ENCODE measurements at places on chromosomes 12 and 14.

DNA sequence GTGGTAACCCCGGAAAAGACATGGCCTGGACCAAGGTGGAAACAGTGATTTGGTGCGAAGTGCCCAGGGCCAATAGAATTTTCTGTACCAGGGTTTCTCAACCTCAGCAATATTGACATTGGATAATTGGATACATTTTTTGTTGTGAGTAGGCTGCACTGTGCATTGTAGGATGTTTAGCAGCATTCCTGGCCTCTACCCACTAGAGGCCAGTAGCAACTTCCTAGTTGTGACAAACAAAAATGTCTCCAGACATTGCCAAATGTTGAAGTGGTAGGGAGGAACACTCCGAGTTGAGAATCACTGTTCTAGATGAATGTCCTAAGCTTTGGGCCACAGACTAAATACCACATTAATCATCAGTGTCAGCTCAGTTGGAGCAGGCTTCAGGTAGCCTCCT is 6.2 kb upstream of the CGRRF1 start:
- DNase-seq, result no peak

- DNase-seq, result no peak
Measured at GRCh38 chr14:51865953-51866747, 5.7 kb downstream of the GNG2 start.

- no peak for DNase-seq
Measured at GRCh38 chr14:66293533-66294105, 192.6 kb upstream of the CCDC196 start.

DNA sequence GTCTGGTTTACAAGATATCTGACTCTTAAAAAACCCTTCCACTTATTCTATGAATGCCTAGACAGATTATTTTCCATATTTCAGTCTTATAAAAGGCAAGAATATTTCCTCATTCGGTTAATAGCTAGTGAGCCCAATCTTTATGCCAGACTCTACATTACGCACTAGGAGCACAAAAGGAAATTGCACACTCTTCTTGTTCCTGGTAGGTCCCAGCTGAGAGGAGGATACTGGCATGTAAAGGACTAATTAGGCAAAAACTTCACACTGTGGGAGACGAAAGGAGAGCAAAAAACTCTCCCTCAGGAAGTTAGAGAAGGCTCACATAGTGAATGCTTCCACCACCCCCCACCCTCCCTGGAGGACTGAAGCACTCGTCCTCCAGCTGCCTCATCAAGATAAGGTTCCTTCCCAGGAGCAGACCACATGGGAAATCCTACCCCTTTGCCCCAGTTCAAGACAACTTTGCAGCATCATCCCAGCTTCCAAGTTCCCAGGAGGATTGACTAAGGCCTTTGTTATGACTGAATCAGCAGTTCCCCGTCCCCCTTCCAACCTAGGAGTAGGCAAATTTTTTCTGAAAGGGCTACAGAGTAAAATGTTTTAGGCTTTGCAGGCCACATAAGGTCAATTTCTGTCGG is 14.5 kb downstream of the CAPZA3 start:
- no peak for DNase-seq

GRCh38 chr12:104624529-104624928 is 167.8 kb downstream of the CHST11 start:
- no peak for DNase-seq

- DNase-seq, result no peak
Measured at GRCh38 chr12:2058837-2059236, 6.0 kb downstream of the CACNA1C start.

- DNase-seq, result no peak
Measured at GRCh38 chr14:30874999-30875787, 834 bp downstream of the COCH start.

DNA sequence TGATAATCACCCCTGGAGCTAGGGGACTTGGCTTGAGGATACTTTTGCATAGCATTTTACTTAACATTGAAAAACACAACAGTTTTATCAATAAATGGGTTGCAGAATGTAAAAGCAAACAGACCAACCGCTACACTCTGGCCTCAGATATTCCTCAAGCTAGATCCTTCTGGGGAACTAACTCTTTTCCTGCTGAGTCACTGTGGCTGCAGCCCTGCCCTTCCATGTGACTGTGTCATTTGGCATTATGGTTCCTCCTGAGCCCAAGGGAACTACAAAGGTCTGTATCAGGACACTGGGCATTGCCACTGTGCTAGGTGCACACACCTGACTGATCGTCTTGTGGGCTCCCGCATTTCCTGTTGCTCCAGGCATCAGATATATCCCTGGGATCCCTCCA is 56.6 kb downstream of the TTC9 start:
- no peak for DNase-seq

GRCh38 chr12:19165451-19165850 is 35.9 kb downstream of the PLEKHA5 start:
- DNase-seq, result no peak

DNA sequence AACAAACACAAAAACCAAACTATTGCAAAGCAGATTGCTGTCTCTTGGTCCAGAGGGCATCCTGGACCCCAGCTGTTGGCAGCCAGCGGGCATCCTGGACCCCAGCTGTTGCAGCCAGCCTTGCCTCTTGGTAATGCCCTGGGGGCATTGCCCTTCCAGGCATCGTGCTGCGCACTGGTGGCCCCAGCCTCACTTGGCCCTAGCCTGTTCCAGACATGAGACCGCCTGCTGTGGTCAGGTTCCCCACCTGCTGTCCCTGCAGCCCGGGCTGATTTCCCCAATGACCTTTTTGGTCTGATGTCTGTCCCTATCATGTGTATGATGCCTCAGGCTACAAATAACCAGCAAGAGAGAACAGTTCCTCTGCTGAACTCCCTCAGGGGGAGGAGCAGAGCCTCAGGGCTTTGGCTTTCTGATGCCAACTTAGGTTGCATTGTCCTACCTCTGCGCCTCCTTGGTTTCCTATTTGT is 20.8 kb downstream of the MLXIP start:
- DNase-seq, result no peak

- no peak for DNase-seq
Measured at GRCh38 chr12:124028555-124028925, 55.5 kb downstream of the ZNF664 start.

All from ascending aorta (tissue), 2 donors.